ENCODE measurements at places on chromosomes 7 and 10.

GRCh38 chr7:77537778-77538280, 734 bp downstream of the PTPN12 start:
- peak; percentile 6 for DNase-seq

DNA sequence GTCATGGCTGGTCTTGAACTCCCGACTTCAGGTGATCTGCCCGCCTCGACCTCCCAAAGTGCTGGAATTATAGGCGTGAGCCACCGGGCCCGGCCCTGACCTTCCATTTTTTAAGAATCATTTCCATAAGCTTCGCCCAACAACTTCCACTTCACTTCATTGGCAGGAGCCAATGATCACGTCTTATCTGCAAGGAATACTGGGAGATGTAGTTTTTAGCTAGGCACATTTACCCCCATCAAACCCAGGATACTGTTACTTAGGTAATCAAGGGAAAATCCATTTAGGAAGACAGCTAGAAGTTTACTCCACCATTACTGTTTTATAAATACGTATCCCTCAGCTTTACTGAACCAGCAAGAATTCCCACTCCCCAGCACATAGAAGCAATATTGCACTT, 3.4 kb upstream of the CDK13 start:
- no peak for DNase-seq

- DNase-seq, result no peak
Observed at GRCh38 chr7:25615593-25615992, 387.3 kb upstream of the NPVF start.

GRCh38 chr10:4396401-4397283, 429.4 kb upstream of the AKR1E2 start:
- DNase-seq, result no peak

GRCh38 chr7:13989949-13990305, 461 bp upstream of the ETV1 start:
- no peak for DNase-seq

- DNase-seq, result no peak
Observed at GRCh38 chr10:27490807-27491206, 13.3 kb upstream of the RAB18 start.

GRCh38 chr10:125008689-125009638, 67.0 kb downstream of the ZRANB1 start:
- DNase-seq, result no peak

GRCh38 chr7:146185844-146186243, 69.2 kb downstream of the CNTNAP2 start:
- no peak for DNase-seq

DNA sequence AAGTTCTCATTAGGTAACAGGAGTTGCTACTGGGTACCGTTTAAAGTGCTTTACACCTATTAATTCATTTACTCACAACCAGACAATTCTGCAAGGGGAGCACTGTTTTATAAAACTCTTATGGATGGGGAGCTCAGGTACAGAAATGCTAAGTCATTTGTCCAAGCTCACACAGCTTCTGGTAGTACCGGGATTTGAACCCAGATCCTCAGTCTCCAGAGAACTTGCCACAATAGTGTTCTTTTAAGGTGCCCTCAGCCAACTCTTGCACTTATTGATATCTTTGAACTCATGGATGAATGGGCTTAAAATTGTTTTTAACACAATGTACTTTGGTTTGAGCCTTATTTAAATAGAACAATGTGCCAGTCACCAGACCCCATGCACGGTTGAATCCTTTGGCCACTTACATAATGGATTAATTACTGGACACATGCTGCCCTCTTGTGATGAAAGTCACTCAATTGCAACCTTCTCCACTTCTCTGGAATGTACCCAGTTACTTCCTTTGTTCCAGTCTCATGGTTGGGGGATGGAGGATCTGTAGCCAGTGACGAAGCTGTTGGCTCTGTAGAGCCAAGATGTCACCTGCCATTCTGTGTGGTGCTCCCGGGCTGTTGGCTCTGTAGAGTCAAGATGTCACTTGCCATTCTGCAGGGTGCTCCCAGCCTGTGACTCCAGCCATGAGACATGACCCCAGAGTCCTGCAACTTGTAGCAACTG, 65.6 kb downstream of the NOD1 start:
- DNase-seq, result no peak

GRCh38 chr7:105661625-105662024, 80.3 kb upstream of the EFCAB10 start:
- DNase-seq, result no peak

Data from activated T-helper 1 cell treated with anti-CD3 and anti-CD28 coated beads, Interleukin-2, amount 50 U/mL, for 16 hours (primary cell).